ENCODE measurements at places on chromosomes 7 and 10.

DNA sequence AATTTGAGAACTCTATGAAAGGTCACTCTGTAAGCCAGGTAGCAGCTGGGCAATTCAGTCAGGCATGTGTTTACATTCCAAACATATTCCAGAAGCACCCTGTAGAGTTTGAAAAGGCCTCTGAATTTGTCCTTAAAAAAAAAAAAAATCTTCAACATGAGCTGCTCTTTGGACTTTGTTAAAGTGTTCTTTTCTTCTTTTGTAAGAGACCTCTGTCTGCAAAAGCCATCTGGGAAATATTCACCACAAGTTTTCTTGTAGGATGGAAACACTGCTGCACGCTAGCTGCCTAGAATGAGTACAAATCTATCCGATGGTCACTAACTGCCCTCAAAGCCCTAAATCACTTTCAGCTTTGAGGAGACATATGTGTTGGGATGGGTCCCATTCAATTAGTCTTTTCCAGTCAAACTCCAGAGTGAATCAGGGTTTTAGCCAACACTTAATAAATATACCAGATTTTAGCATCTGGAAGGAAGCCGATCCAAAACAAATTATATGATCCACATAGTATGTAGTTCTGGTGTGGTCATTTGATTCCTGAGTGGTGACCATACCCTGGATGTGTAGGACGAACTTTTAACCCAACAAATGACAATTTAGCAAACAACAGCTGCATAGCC is 85.9 kb downstream of the CD36 start:
- peak; percentile 41 for DNase-seq

DNA sequence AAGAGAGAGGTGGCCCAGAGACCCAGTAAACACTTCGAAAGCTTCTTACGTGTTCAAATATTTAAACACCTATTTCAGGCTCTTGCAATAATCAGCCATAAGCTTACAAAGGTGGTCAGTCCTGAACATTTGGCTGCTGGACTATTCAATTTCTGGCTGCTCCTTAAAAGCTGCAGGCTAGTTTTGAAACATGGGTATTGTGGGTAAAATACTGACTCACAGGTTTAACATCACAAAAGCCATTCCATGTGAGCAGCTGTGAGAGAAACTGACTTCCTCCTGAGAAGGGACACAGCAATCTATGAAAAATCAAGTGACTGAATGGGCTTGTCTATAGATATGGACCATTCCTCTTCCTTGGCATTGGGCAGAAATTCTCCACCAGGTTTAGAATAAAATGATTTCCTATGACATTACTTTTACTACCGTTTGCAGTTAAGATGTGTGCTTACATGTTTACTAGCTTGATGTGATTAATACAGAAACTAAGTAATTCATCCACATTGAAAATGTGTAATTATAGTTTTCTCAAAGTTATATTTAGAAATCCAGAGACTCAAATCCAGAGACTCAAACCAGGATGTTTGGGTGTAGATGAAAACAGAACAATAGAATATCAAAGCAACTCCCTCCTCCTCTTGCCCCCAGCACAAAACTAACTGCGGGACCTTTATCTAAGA is 252.3 kb downstream of the GATA3 start:
- no peak for DNase-seq

GRCh38 chr7:35252612-35253459 is 1.1 kb downstream of the TBX20 start:
- no peak for DNase-seq

- DNase-seq, result peak; percentile 83
These were observed 8.4 kb downstream of the LRRC4 start for GRCh38 chr7:128022631-128023532.

DNA sequence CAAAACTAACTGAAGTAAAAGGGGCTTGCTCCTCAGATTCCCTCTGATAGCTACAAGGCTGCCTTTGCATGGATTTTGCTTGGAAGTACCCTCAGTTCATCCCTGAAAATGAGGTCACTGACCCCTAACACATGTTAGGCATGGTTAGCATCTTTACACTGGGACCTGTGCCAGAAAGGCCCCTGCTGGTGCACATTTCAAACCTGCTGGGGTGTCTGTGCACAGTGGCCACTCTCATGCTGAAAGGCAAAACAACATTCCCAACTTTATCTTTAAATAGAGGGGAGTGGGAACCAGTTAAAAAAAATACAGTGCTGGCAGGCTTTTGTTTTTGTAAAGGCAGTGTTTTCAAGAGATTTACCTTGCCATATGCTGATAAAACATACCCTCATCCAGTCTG is 99.1 kb downstream of the ANK3 start:
- DNase-seq, result no peak

GRCh38 chr10:86104611-86105145 is 261.9 kb downstream of the GRID1 start:
- no peak for DNase-seq

- DNase-seq, result no peak
These were observed 373.5 kb downstream of the GRID1 start for GRCh38 chr10:85993140-85993539.

DNA sequence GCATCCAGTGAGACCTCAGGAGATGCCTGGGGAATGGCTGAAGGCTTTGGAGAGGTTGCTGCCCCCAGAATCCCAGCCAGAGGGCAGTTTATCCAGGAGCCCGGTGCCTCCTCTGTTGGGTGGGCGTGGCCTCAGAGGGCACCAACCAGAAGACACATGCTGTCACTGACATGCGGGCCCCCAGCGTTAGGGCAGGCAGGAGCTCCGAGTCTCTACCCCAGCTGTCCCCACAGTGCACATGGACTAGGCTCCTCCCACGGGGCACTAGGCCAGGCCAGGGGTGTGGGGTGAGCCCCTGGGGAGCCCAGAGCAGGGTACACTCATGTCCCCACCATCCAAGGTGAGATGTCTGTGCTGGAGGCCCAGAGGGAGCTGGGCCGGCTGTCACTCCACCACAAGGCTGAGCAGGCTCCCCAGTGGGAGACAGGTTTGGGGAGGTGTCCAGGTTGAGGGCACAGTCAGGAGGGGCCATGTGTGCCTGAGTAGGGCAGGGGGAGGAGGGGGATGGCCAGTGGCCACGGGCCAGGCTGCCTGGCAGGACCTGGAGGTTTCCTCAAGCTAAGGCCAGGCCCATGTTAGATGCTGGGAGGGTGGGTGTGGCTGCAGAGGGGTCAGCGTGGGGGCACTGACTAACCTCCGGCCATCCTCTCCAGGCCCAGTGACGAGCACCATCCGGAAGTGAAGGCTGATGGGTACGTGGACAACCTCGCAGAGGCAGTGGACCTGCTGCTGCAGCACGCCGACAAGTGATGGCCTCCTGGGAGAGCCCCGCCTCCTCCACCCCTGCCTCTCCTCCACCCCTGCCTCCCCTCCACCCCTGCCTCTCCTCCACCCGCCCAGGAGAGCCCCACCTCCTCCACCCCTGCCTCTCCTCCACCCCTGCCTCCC is 131.3 kb downstream of the FAM53B start:
- DNase-seq, result no peak

DNA sequence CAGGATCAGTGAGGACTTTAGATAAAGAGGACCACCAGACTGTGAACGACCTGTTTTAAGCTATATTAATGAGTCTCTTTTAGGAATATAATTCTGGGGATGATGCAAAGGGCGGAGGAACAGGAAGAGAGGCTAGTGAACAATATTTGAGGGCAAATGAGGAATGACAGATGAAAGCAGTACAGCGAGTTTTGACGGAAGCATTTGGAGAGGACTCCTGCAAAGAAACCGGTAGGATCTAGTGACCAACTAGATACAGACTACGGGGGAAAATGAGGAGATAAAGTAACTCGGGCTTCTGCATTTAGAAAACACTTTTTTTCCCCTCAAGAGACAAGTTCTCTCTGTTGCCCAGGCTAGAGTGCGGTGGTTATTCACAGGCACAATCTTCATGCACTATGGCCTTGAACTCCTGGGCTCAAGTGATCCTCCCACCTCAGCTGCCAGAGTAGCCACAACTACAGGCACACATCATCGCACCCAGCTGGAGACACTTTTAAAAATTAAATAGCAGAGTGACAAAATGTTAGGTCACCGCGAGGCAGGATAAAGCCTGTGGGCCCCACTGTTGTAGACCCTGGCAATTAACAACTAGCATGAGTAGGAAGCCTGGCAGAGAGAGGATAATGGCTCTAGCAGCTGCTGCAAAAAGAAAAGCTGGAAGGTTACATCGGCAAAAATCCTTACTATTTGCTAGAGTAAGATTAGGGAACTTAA is 143.2 kb downstream of the SRPK2 start:
- no peak for DNase-seq

DNA sequence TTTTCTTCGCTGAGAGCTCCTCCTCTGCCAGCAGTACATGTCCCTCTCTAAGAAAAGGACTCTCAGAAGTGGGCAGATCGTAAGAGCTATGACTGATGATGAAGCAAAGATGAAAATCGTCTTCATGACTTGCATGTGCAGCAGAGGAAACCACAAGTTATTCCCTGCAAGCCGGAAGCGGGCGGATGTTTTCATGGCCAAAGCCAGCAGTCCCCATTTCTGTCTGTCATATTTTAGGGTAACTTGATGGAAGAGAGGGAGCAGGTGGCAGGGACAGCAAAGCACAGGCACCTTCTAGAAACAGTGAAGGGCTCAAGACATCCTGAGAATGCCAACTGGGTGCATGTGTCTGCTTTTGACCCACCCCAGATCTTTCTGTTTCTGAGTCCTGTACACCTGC is 19.9 kb downstream of the KLF6 start:
- DNase-seq, result no peak

- no peak for DNase-seq
These were observed 345.6 kb upstream of the LRGUK start for GRCh38 chr7:133781486-133782090.

GRCh38 chr10:28327491-28327880 is 24.6 kb upstream of the MPP7 start:
- peak; percentile 46 for DNase-seq

DNA sequence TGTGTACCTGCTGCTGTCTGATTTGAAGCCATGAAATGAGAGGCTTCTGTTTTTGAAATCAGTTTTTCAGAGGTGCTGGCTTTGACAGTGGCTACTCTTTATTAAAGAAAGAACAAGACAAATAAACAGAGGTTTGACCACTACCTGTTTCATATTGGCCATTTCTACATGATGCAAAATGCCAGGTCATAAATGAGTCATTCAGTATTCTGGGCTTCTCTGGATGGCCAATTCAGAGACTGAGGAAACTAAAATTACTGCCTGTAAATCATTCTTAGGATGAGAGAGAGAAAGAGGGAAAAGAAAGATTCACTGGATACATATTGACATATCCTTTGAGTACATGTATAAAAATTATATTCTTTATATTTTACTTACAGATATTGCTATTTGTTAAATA is 303.3 kb upstream of the ETV1 start:
- DNase-seq, result no peak

GRCh38 chr10:132812520-132812919 is 26.6 kb upstream of the NKX6-2 start:
- no peak for DNase-seq

DNA sequence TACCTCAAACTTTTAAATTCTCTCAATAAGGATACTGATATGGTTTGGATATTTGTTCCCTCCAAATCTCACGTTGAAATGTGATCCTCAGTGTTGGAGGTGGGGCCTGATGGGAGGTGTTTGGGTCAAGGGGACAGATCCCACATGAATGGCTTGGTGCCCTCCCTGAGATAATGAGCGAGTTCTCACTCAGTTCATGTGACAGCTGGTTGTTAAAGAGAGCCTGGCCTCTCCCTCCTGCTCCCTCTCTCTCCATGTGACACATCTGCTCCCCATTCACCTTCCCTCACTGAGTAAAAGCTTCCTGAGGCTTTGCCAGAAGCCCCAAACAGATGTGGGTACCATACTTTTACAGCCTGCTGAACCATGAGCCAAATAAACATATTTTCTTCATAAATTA is 19.2 kb downstream of the ABCB4 start:
- no peak for DNase-seq

DNA sequence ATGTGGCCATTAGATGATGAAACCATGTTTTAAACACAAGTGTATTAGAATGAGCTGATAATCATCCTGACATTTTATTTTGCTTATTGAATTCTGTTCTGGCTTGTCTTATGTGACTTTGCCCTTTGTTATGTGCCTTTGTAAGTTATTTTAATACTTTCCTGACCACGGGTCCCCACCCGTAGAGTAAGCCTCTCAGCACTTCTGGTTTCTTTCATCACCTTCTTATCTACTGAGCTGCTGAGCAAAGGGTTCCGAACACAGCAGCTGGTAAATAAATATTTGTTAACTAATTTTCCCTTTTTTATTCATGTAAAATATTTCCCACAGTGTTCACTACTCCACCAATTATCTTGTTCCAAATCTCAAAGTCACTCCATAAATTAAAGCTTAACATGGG is 1115.3 kb downstream of the SORCS3 start:
- DNase-seq, result no peak

- no peak for DNase-seq
These were observed 77.5 kb upstream of the MEOX2 start for GRCh38 chr7:15764010-15764409.

DNA sequence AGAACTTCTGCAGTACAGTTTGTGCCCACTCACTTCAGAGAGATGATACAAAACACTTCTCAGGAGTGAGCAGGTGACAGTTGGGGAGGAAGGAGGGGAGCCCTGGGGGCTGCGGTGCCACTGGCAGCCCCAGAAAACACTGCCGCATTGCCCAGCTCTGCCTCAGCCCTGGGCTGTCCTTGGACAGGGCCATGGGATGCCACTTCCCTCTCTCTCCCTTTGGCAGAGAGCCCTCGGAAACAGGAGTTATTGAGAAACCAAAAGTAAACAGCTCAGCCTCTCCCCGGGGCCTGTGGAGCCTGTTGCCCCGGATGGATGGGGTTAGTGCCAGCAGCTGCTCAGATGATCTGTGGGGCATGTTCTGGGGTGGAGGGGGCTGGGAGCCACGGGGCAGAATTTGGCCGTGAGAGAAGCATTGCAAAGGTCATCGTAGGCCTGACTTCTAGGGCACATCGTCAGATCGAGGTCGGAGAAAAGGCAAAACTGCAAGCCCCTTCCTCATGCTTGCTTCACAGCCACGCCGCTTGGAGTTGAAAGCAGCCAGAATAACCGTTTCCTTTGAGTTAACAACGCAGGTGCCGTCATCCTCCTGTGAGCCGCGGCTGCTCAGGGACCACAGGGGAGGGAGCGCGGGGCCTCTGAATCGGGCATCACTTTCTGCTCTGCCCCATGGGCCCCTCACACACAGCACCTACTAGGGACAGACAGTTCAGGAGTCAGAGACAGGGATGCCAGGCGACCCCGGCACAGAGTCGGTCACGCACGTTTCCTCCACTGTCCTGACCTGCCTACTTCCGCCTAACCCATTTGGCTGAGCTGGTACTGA is 256.4 kb downstream of the CAMK1D start:
- DNase-seq, result peak; percentile 86

- no peak for DNase-seq
These were observed 302.9 kb upstream of the MBL2 start for GRCh38 chr10:53075469-53075868.
